NCI-H1048 (cell line): ENCODE measurements at places on chromosomes 7 and 10.

- DNase-seq = no peak
These were observed 9.8 kb upstream of the PARD3 start for GRCh38 chr10:34824870-34825269.

DNA sequence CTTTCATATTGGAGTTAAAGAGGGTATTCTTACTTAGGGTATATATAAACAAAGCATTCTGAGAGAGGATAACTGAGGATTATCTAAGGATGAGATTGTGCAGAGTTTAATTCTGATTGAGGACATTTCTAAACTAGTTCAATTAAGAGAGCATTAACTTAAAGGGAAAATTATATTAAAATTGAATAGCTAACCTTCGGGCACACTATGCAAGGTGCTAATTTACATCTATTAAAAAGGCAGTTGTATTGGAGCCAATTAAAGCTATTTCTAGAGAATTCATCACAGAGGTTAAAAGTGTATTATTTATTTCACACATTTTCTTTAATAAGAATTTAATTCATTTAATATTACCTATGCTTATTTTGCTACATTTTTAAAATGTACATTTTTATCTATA lies 17.0 kb upstream of the PIK3CG start:
- no peak for DNase-seq

DNA sequence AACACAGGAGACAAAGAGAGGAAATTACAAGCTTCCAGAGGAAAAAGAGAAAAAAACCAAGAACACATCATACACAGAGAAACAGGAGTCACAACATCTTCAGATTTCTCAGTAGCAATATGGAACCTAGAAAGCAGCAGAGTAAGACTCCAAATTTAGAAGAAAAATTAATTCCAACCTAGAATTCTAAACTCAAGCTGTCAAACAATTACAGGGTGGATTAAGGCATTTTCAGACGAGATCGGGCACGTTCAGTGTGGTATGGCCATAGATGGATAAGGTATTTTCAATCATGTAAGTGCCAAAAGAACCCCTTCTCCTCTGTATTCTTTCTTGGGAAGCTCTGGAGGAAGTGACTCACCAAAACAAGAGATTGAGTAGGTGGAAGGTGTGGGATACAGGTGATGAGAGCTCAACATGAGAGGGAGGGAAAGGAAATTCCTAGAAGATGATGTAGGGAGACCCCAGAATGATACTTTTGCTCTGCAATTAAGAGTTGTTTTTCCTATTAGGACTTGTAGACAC lies 51.6 kb downstream of the FAM204A start:
- DNase-seq = no peak

DNA sequence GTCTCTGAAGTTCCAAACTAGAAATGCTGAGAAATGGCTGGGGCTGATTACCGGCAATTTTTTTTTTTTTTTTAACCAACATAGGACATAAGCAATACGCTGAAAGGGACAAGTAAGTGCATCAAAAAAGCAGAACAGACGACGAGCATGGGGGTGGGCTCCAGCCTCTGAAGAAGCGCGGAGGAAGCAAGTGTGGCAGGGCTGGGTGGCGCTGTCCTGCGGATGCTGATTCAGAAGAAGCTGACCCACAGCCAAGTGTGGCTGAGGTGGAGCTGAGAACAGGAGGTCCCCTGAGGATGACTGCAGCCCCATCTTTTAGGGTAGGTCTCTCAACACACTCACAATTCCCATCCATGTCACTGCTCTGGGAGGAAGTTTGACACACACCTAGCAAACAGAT lies 65.6 kb downstream of the CTBP2 start:
- no peak for DNase-seq

- DNase-seq = no peak
These were observed at the start of gene RAMP3 for GRCh38 chr7:45157653-45158401. Gene RAMP3 (plus strand): TSS chr7:45157791. CDS start chr7:45157829, 38 bp downstream.

DNA sequence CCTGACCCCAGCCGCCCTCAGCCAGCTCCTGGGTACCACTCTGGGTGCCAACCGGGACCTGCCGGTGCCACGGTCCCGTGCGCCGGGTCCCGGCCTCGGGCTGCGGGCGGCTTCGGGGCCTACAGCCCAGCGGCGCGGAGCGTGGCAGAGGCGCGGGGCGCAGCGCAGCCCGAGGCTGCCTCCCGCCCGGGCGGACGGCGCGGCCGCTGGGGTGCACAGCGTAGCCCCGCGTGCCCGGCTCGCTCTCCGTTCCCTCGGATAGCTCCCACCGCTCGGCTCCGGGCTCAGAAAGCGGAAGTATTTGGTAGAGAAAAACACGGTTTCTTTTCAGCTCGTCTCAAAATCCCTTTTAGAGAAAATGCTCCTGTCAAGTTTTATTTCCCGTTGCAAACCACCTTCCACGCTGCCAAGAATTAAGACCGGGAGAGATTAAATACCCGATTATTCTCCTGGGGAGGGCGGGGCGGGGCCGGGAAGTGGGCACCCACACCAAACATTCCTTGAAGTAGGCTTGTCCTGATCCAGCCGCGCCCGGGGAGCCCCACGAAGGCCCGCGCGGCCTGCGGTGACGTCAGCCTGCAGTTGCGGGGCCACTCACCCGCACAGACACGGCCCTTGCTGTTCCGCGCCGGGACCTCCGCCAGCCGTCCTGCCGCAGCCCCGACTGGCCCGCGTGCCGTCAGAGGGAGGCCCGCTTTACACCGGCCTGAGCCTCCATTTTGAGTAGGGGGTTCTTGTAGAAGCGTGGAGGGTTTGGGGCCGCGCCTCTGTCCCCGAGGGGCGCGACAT lies 7.2 kb downstream of the HOXA13 start:
- DNase-seq = no peak

- no peak for DNase-seq
These were observed 1.6 kb upstream of the TASOR2 start for GRCh38 chr10:5683065-5683464.

- DNase-seq = no peak
These were observed 448 bp upstream of the NET1 start for GRCh38 chr10:5411941-5412276.
